ENCODE measurements at places on chromosomes 5 and 9.

DNA sequence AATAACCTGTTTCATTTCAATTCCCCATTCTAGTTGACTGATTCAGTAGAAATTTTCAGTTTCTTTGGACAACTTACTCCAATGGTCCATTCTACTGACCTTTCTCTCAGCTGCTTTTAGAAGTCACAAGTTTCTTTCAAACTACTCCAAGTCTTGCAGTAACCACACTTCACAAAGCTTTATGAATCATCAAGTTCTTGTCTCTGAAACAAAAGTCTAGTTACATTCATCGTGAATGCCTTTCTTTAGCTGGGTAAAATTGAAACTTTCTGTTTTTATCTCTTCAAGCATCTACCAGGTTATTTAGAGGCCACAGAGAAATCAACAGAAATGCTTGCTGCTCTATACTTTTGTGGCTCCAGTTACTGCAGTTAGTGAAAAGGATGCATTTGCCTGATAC, 405.4 kb downstream of the TMEM232 start:
- DNase-seq: peak; percentile 87

- DNase-seq: peak; percentile 27
Measured at GRCh38 chr9:33946779-33947535, 101.7 kb downstream of the UBAP2 start.

- DNase-seq: no peak
Measured at GRCh38 chr5:34016222-34016621, 8.4 kb upstream of the AMACR start.

- DNase-seq: peak; percentile 52
Measured at GRCh38 chr9:112332977-112333638, at the start of gene PTBP3. Gene PTBP3, minus strand, starts transcription at chr9:112333619. Its CDS starts 35,754 bp downstream, at chr9:112297865.

DNA sequence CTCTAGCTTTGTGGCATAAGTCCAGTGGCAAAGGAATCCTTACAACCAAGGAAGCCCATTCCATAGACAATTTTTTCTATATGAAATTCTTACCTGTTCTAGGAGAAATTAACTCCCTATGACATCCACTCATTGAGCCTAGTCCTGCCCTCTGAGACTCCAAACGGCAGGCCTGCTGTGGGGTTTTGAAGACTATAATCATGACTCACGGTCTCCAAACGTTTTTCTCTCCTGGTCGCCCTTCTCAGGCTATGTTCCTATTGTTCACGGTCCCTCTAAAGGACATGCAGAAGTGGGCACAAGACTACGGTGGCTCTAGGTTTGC, 611 bp downstream of the EXOSC3 start:
- no peak for DNase-seq

- DNase-seq: no peak
Measured at GRCh38 chr9:36086442-36086841, 49.7 kb downstream of the RECK start.

- no peak for DNase-seq
Measured at GRCh38 chr5:112738191-112738560, 491 bp downstream of the APC start.

GRCh38 chr5:66818304-66818934, 222.2 kb downstream of the MAST4 start:
- DNase-seq: no peak

DNA sequence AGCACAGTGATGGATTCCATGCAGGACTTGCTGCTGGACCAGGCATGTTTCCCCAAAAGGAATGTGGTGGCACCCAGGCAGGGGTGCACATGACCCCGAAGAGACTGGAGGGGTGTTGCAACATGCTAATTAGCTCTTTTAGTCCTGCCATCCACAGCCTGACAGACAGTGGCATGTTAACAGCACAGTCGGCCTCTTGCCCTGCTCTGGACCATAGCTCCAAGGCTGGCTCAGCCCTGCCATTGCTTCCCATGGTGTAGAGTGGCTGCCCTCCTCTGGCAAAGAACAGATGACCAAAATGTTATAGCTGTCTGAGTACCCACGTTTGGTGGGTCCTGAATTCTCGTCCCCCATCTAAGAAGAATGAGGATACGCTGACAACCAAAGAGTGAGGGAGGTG, 736.4 kb upstream of the PTPRD start:
- no peak for DNase-seq

DNA sequence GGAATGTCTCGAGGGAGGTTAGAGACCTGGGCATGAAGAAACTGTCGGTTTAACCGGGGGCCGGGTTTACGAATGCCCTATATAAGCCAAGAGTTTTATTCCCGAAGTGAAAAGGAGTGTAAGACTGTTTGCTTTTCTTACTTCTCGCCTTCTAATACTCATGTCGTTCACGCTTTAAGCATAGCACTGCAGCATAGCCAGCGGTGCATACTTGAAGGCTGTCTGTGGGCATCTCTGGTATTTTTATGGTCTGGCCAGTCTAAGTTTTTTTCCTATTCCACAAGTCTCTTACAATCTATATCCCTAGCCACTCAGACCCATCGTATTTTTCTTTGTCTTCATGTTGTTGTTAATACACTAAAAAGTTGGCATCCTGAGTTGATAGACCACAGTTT, 1.2 kb downstream of the UHRF2 start:
- peak; percentile 48 for DNase-seq

- no peak for DNase-seq
Measured at GRCh38 chr5:130743092-130743491, 422.0 kb downstream of the HINT1 start.

GRCh38 chr9:135504262-135505243, 4.1 kb downstream of the MRPS2 start:
- DNase-seq: peak; percentile 43

GRCh38 chr5:4868140-4868735, 271.9 kb upstream of the ADAMTS16 start:
- DNase-seq: peak; percentile 41

DNA sequence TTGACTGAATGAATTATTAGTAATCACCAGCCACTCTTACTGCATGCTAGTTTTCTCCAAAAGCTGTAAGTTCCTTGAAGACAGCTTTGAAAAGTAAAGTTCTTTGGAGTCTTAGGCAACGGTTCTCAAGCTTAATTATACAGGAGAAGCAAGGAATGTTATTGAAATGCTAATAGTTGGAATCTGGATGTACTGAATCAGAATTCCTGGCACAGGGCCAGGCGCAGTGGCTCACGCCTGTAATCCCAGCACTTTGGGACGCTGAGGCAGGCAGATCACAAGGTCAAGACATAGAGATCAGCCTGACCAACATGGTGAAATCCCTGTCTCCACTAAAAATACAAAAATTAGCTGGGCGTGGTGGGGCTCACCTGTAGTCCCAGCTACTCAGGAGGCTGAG, 33.4 kb downstream of the GRIA1 start:
- no peak for DNase-seq

DNA sequence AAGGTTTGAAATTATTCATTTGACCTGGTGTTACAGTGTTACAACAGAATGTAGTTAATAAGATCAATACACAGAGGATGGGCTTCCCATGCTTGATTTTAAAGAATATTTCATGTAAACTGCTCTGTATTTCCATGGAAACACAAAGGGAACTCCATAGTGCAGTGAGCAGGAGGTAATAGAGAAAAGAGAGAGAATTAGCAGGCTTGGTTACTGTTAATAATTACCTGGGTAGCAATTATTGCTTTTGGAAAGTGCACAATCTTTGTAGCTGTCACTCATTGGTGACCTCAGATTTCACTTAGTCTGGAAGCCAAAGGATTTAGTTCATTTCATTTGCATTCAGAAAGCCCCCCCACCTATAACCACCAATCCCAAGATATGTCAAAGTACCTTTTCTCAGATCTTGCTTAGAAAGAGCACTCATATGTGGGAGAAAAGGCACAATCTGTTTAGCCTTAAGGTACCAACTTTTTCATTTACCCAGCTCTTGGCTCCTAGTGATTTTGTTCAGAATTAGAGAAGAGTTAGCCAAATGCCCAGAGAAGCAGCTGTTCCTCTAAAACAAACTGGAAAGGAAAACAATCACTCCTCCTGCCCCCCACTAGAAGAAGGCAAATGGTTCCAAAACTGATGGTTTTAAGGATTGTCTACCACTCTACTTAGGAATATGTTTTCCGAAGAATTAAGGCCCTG, 234.5 kb upstream of the SLC24A2 start:
- no peak for DNase-seq

DNA sequence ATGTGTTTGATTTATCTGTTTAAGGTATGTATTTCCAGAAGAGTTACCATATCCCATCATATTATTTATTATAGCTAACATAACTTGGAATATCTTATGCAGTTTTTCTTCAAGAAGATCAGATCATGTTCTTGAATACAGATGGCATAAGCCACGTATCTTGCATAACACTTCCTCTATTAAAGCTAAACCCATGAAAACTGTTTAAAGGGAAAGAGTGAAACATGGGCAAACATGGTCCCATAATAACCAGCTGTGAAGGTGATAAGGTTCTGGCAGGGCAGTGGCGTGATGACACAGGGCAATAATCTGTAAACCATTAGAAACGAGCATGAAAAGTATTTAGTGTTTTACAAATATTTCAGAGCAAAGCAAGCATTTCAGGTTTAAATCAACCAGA, 34.2 kb downstream of the EFNA5 start:
- no peak for DNase-seq

- DNase-seq: peak; percentile 18
Measured at GRCh38 chr9:98502976-98503325, 205.8 kb downstream of the GABBR2 start.

GRCh38 chr5:107389130-107389774, 281.5 kb downstream of the EFNA5 start:
- DNase-seq: peak; percentile 68

DNA sequence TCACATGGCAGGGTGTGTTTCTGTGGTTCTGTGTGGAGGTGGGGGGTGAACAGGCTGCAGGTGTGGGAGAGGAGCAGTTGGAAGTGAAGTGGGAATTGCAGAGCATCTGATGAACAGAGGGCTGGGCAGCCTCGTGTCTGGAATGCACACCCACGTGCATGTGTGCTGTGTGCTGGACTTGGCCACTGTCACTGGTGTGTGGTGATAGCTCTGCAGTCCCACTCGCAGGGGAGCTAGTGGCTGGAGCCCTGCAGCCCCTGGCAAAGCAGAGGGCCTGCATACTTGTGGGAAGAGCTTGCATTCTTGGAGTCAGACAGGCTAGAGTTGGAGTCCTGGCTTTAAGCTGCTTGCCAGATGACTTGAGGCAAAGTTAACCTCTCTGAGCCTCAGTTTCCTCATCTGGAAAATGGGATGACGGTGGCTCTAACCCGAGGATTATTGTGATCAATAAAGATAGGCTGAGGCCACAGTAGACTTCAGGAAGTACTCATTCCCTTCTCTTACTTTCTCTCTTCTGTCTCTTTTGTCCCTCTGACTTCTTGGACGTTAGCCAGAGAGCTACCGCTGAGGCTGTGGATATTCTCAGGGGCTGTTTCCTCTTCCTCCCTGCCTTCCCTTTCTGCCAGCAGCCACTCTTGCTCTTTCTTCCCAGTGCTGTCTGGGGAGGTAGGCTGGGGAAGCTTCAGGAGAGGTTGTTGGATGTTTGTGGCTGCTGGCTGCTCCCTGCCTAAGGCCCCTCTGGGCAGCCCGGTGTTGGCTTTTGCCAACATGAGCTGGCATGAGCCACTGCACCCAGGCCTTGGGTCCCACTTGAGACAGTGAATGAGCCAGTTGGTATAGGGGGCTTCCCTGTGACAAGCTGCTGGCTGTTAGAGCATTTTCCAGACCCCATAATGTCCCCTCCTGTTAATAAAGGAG, 18.3 kb downstream of the PSAT1 start:
- peak; percentile 27 for DNase-seq

DNA sequence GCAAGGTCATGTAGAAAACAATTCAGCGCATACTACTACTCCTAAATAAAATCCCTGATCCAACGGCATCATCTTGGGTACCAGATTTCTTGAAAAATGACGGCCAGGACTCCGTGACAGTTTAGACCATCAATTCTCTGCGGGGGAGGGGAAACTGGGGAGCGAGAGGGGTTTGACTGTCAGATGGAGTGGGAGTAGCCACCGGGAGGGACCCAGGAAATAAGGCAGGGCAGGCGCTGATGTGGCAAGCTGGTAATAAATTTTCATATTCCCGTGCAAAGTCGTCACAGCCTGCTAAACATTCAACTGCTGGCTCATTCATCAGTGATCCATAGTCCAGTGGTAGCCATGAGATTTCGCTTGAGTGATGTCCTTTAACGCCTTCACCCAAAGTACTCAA, 457 bp upstream of the CDH18 start:
- DNase-seq: no peak

DNA sequence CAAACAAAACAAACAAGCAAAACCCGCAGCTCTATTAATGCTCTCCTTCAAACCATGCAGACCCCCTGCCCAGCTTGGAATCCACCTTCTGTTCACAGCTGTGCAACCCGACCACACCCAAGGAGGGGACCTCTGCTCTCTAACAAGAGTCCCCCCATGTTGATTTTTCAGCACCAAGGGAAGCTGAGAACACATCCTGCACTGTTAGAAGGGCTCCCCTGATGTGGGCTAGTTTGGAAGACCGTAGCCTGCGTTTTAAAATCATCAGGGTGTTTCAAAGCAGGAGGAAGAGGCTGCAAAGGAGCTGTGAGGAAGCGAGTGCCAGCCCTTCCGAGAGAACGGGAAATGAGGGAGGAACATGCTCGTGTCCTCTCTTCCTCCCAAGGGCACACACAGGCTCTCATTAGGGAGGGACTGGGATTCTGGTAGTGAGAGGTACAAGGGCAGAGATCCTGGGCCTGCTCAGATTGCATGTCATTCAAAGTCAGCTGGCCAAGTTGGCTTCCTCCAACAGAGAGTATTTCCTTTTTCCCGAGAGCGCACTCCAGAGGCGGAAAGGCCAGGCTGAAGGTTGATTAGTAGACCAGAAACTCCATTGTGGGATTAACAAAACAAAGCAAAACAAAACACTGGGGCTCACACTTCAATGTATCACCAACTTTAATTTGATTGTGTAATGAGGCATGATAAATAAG, 185.9 kb downstream of the SEMA6A start:
- no peak for DNase-seq

DNA sequence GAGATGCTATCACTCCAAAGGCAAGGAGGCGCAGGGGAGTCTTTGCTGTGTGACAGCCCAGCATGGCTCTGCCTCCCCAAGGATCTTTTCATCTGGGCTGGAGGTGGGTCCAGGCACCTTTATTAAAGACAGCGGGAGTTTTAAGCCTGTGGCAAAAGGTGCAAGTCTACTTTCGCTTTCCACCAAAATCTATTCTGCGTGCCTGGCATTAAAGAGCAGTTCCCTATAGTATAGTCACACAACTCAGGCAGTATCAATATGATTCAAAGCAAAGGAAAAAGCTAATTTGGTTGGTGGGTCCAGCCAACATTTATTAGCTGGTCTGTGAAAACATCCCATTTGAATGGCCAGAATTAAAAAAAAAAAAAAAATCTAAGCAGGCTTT, 398.7 kb downstream of the EBF1 start:
- DNase-seq: no peak

DNA sequence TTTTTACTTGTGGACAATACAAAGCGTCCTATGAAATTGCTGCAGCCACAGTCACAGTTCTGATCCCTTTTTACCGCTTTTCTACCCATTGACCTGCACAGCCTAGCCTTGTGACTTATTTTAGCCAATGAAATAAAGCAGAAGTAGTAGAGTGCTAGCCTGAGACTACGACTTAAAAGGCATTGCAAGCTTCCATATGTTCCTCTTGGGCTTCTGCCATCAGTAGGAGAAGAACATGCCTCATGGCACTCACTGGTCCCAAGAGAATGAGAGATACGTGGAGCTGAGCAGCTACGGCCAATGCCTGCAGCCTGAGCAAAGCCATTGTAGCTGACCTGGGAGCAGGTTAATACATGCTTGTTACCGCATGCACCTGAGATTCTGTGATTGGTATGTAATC, 416.6 kb upstream of the CLINT1 start:
- no peak for DNase-seq

Data from foreskin melanocyte (primary cell).